Foreskin fibroblast (primary cell): ENCODE measurements at places on chromosomes 12 and 14.

- DNase-seq = peak; percentile 42
These were observed 226.2 kb upstream of the CLEC14A start for GRCh38 chr14:38481952-38482678.

- DNase-seq = peak; percentile 79
These were observed 165.5 kb downstream of the SLC41A2 start for GRCh38 chr12:104792570-104792969.

DNA sequence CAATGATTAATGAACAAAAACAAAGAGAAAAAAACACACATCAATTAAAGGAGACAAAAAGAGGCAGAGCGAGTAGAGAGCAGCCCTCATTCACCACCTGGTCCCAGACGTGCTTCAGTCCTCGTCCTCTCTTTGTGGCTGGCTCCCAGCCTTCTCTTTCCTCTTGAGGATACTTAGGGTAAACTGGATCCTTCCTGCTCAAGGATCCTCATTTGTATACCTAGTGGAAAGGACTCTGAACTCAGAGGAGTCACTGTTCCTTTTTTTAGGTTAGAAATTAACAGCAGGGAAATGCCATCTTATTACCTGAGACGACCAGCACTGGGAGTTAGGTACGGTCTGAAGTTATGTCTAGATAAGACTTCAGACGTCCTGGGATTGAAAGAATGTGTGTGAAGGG, 9.7 kb downstream of the MLEC start:
- no peak for DNase-seq

- no peak for DNase-seq
These were observed 108.5 kb downstream of the DUSP6 start for GRCh38 chr12:89243771-89244170.

DNA sequence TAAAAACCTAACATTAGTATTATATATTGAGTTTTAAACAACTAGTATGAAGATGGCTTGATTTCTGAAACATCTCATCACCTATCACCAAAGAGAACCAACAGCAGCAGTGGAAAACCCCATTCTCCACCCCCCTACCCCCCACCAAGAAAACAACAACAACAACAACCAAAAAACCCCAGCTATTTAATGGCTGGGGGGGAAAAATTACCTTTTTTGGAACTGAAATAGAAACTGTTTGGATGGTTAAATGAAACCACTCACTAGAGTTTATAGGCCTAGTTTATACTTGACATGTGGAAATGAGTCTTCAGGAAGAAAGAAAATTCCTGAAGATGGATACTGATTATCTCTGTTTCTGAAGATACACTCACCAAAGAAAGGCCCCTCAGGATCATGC, 30.3 kb downstream of the PPP2R5E start:
- no peak for DNase-seq

- DNase-seq = no peak
These were observed 475.4 kb upstream of the SEL1L start for GRCh38 chr14:82009076-82009475.

- DNase-seq = no peak
These were observed 15.7 kb downstream of the MLXIP start for GRCh38 chr12:122094137-122094734.

DNA sequence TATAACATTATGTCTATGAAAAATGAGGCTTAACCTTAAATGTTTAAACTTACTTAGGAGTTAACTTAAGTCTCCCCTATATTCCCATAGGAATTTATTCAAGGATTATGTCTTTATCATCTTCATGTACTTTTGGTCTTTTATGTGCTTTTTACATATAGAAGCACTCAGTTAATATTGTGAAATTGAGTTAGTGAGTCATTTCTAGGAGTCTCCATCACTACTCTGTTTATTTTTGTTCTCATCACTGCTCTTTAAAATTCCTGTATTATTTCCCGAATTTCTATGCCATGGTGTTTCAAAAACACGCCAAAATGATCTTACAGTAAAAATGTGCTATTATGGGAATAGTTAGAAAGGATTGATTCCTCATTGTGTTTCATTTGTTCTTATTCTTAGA, 31.6 kb downstream of the TBC1D15 start:
- DNase-seq = peak; percentile 15

DNA sequence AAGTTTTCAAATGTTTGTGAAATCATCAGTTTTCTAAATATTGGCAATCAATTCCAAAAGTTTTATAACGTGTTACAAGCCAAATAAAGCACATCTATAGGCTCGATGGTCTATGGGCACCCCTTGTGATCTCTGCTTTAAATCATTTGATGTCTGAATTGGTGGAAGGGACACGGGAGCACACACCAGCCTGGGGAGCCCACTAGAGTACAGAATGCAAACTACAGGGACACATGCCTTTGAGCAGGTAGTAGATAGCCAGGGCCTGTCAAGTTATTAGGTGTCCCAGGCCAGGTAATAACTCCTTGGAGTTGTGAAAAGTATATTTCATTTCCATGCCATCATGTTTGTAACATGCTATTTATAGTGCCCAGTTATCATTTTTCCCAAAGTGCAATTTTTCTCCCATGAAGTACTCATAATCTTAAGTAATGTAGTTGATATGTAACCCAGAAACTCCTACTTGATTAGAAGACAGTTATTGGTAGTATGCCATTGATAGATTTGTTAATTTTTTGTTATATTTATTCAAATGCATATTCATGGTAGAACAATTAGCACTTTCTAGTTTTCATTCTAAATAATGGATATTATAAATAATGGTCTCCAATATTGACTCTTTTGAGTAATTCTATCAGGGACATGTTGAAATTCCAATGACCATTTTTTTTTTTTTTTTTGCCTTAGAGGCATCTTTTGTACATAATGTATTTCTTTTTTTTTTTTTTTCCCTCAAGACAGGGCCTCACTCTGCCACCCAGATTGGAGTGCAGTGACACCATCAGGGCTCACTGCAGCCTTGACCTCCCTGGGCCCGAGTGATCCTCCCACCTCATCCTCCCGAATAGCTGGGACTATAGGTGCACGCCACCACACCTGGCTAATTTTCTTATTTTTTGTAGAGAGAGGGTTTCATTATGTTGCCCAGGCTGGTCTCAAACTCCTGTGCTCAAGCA, 96.9 kb upstream of the FGD4 start:
- DNase-seq = peak; percentile 51

- peak; percentile 1 for DNase-seq
These were observed 674.1 kb upstream of the ATXN7L3B start for GRCh38 chr12:73863546-73863945.

GRCh38 chr12:54159140-54159539, 29.6 kb downstream of the SMUG1 start:
- DNase-seq = no peak

GRCh38 chr14:63229330-63230059, 25.3 kb downstream of the RHOJ start:
- no peak for DNase-seq

- no peak for DNase-seq
These were observed 16.1 kb downstream of the TAMALIN start for GRCh38 chr12:52022841-52023181.

DNA sequence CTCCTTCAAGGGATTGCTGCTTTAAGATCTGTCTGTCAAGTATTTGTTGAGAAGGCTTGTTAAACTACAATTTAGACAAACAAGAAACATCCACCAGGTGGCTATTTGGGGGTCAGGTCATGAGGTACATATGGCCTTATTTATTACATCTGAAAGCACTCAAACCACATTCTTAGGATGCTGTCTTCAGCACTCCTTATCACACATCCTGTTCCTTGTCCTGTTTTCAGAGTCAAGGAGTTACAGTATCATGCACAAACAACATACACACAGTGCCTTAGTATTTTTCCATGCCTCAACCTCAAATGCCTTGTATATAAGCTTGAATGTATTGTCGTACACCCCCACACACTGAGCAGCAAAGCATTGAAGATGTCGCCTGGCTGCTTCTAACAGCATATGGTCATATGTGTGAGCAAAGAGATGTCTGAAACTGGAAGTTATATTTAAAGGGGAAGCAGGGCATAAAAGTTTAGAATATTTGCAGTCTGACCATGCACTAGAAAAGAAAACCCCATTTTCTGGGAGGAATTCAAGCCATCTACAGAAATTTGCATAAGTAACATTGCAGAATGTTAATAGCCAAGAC, 83.8 kb downstream of the KCNMB4 start:
- no peak for DNase-seq

DNA sequence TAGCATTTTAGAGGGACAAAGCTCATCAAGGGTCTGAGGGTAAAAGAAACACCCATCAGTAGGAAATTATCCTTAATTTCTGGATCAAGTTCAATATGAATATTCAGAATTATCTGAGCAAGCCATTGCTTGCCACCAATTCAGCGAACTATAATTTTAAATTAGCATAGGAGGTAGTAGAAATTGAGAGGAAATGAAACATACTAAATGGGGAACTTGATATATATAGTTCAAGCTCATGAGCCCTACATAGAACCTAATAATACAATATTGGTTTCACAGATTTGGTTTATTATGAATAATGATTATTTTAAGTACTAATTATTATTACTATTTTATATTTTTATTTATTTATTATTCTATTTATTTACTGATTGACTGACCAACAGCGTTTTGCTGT, 42.1 kb upstream of the GXYLT1 start:
- no peak for DNase-seq

GRCh38 chr12:52436000-52436827, 2.0 kb upstream of the KRT75 start:
- no peak for DNase-seq

GRCh38 chr12:131564845-131565244, 146.0 kb upstream of the SFSWAP start:
- no peak for DNase-seq

- DNase-seq = peak; percentile 14
These were observed 790 bp downstream of the GTF2A1 start for GRCh38 chr14:81219759-81220579.

DNA sequence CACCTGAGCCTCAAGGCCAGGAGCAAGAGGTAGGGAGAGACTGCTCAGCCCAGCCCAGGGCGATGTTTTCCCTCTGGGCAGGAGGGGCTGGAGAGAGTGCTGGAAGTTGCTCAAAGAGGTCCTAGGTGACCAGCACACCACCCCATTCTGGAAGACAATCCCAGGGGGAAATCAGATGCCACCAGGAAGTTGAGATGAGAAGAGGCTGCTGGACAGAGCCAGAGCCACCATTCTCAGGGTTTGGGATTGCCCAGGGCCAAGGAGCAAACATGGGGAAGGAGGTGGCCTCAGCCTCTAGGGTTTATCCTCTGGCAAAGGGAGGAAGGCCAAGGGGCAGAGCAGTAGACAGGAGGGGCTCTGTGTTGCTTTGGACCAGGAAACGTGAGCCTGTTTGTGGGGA, 11.6 kb downstream of the CCDC85C start:
- DNase-seq = no peak

- DNase-seq = no peak
These were observed 5.2 kb downstream of the FOXA1 start for GRCh38 chr14:37589715-37590427.
